Fibroblast of pulmonary artery (primary cell): ENCODE measurements at places on chromosomes 11 and 22.
A peak's percentile ranks its signal among the peaks of the same experiment; 100 is the strongest.

DNA sequence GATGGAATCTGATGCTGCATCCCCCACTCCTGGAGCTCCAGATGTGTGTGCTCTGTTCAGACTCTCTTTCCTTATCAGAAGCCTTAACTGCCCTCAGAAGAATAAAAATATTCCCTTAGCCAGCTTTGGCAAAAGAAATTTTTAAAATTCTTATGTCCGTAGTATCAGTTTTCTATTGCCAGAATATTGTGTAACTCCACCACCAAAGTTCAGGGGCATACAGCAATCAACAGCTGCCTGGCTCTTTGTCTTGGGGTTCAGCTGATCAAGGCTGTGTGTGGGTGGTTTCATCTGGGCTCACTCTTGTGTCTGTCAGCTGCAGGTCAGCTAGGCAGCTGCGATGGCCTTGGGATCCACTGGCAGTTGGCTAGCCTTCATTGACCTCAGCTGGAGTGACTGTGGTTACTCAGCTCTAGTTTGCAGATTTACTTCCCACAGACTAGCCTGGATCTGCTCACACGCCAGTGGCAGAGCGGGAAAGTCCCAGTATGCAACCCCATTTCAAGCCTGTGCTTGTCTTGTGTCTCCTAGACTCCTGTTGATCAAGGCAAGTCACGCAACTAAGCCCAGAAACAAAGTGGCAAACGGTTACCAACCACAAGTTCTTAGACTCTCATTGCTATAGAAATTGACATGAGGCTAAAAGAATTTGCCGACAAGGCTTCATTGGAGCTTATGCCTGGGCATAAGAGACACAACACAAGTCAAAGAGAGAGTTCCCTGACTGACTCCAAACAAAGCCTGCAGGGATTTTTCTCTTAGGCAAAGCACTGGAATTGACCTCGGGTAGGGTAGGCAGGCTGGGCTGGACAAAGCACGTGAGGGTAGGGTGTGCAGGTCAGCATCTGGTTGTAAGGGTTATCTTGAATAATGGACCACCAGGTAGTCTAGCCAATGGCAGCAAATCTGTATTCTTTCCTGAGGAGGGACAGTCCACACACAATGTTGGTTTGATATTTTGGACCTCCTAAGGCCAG is 7.5 kb downstream of the TMEM138 start:
- peak; percentile 80 for DNase-seq

- DNase-seq, result no peak
Observed at GRCh38 chr22:42716649-42717127, 4.0 kb downstream of the A4GALT start.

DNA sequence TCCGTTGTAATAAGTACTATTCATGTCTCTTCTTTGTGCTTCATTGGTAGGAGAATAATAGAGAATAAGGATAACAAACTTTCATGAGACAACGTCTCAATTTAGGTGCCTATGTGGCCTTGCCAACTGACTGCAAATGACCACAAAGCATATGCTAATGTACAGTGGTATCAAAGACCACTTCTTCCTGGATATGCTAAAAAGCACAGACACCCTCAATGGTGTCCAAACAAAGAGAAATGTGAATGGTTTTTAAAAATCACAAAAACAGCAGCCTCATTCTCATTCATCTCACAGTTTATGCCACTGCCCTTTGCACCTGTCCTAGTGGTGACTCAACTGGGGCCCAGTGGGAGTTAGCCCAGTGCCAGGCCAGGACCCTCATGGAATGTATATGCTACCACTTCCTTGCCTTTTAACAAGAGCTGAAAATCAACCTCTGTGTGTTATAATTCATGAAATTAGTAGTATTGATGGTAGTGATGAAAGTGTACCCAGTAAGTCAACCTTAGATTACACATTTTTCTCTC is 65.2 kb upstream of the MTMR2 start:
- no peak for DNase-seq

DNA sequence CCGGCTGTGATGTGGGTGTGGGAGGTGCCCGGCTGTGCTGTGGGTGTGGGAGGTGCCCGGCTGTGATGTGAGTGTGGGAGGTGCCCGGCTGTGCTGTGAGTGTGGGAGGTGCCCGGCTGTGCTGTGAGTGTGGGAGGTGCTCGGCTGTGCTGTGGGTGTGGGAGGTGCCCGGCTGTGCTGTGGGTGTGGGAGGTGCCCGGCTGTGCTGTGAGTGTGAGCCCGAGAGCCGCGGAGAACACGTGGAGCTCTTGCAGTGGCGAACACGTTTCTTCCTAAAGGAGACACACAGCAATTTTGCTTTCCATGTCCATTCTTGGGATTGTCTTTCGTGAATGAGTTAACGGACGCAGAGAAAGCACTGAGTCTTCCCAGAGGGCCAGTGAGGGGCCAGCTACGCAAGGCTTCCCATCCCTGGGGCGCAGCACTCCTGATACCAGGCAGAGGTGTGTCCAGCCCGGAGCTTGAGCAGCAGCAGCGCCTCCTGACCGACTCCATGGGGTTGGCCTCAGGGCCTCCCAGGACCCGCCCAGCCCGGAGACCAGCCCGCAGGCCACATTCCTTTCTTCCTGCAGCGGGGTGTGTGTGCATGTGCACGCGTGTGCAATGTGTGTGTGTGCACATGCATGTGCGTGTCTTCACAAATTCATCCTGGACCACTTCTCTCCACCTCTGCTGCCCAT is 245.0 kb upstream of the B3GAT1 start:
- DNase-seq, result no peak

DNA sequence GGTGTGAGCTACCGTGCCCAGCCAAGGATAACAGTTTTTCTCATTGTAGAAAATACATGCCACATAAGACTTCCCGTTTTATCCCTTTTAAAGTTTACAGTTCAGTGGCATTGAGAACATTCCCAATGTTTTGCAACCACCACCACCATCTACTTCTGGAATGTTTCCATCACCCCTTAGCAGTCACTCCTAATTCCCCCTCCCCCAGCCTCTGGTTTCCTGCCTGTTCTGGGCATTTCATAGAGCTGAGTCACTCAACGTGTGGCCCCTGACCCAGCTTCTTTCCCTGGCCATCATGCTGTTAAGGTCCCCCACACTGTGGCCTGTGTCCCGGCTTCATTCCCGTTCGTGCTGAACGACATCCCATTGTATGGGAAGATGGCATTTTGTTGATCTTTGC is 30.7 kb downstream of the FGF4 start:
- DNase-seq, result peak; percentile 69

DNA sequence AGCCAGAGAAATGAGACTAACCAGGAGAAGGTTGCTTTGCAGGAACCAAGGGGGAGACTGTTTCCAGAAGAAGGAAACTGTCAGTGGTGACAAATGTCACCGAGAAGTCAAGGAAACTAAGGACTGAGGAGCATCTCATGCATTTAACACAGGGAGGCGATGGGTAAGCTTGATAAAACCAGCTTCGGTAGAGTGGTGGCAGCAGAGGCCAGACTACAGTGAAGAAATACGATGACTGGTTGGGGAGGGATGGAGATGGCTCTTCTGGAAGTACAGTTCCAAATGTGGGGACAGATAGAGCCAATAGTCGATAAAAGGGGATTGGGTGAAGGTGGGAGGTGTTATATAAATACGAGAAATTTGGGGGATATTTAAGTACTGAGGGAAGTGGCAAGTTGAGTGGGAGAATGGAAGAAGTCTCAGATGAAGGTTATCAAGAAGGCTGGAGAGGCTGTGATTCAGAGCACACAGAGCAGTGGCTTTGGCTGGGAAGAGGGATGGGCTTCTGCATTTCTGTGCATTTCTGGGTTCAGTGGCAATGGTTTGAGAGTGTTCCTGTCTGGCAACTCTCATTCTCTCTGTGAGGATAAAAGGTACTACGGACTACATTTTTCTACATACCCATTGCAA is 29.2 kb downstream of the SC5D start:
- DNase-seq, result peak; percentile 11

GRCh38 chr11:5556596-5557188 is 8.4 kb upstream of the OR52H1 start:
- no peak for DNase-seq

GRCh38 chr22:19723983-19724827 is 866 bp downstream of the GP1BB start:
- DNase-seq, result peak; percentile 23
